ENCODE measurements at places on chromosomes 11 and 22. TPM values are rescaled to one million over a fixed set of nuclear protein-coding genes. Genes with fewer than 3 reads are reported as not detected.

DNA sequence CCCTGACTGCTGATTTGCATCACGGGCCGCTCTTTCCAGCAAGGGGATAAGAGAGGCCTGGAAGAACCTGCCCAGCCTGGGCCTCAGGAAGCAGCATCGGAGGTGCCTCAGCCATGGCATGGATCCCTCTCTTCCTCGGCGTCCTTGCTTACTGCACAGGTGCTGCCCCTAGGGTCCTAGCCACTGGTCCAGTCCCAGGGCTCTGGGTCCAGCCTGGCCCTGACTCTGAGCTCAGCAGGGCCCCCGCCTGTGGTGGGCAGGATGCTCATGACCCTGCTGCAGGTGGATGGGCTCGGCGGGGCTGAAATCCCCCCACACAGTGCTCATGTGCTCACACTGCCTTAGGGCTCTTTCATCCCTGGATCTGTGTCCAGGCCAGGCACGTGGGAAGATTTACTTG lies 7.0 kb upstream of the IGLL5 start:
- H3K36me3 ChIP-seq, result no peaks in the 10 kb centered on the region
- DNase-seq, result no peak
- no peaks in the 10 kb centered on the region for H3K4me1 ChIP-seq
- H3K27ac ChIP-seq, result no peak overlapping the region
- H3K27me3 ChIP-seq, result no peaks in the 10 kb centered on the region

- H3K36me3 ChIP-seq, result no peaks in the 10 kb centered on the region
- peak overlapping the region; percentile 61 for H3K4me3 ChIP-seq
- peak; percentile 93 for DNase-seq
- H3K4me1 ChIP-seq, result peaks cover 4% of the 10 kb centered on the region
- H3K27ac ChIP-seq, result peak overlapping the region; percentile 74
Observed at GRCh38 chr11:118929501-118930093, 3.9 kb upstream of the BCL9L start.

Gene KLHDC7B
- 0.07 TPM for total RNA-seq

Gene BTG4
- total RNA-seq, result not detected

DNA sequence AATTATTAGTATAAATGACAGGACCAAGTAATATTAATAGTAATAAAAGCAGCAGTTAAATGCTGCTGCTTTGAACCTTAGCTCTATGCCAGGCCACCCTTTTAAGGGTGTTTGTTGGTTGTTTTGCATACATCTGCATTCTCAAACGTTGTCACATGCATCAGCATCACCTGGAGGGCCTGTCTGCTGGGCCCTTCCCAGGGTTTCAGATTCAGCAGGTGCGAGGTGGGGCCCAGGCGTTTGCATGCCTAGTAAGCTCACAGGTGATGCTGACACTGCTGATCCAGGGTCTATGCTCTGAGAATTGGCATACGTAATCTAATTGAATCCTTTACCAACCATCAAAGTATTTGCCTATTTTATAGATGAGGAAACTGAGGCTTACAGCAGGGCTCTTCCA lies 246.5 kb downstream of the CADM1 start:
- peaks cover 47% of the 10 kb centered on the region for H3K4me1 ChIP-seq
- no peaks in the 10 kb centered on the region for H3K36me3 ChIP-seq
- DNase-seq, result no peak
- no peak overlapping the region for H3K4me3 ChIP-seq
